ENCODE measurements at places on chromosomes 2 and 18. TPM values are rescaled to one million over a fixed set of nuclear protein-coding genes. Genes with fewer than 3 reads are reported as not detected.

The CCDC148 gene
- total RNA-seq, result 0.35 TPM

The OSGEPL1 gene
- 4.7 TPM for total RNA-seq

The PLB1 gene
- total RNA-seq, result 2.6 TPM

The SIX2 gene
- 2.5 TPM for total RNA-seq

The NYAP2 gene
- total RNA-seq, result not detected

The CHST9 gene
- total RNA-seq, result not detected

The CHRNG gene
- not detected for total RNA-seq

The INPP5D gene
- total RNA-seq, result 0.70 TPM

The LIMS4 gene
- 0.56 TPM for total RNA-seq

The DPP4 gene
- total RNA-seq, result 1.0 TPM

The LYG2 gene
- not detected for total RNA-seq

The SRD5A2 gene
- 0.02 TPM for total RNA-seq

The MARCHF4 gene
- 20.0 TPM for total RNA-seq

The MEMO1 gene
- 74.5 TPM for total RNA-seq

The YIPF4 gene
- 47.1 TPM for total RNA-seq

The FBXO36 gene
- 0.84 TPM for total RNA-seq

The XDH gene
- total RNA-seq, result 0.92 TPM

The TRAK2 gene
- 17.3 TPM for total RNA-seq

The SH3YL1 gene
- total RNA-seq, result 10.4 TPM

The TEKT4 gene
- not detected for total RNA-seq

The SLC35G4 gene
- not detected for total RNA-seq

The FHOD3 gene
- 2.6 TPM for total RNA-seq

The MDH1B gene
- total RNA-seq, result 1.4 TPM

The PDE1A gene
- 0.17 TPM for total RNA-seq

The KCNF1 gene
- 30.5 TPM for total RNA-seq

The TYMS gene
- total RNA-seq, result 179 TPM

The RRM2 gene
- 244 TPM for total RNA-seq

The MAP2 gene
- 1.2 TPM for total RNA-seq

The FSIP2 gene
- total RNA-seq, result not detected

Measured in A549 treated with dexamethasone at 1 μM for 4 hours (cell line).